ENCODE measurements at places on chromosomes 13 and 19.

DNA sequence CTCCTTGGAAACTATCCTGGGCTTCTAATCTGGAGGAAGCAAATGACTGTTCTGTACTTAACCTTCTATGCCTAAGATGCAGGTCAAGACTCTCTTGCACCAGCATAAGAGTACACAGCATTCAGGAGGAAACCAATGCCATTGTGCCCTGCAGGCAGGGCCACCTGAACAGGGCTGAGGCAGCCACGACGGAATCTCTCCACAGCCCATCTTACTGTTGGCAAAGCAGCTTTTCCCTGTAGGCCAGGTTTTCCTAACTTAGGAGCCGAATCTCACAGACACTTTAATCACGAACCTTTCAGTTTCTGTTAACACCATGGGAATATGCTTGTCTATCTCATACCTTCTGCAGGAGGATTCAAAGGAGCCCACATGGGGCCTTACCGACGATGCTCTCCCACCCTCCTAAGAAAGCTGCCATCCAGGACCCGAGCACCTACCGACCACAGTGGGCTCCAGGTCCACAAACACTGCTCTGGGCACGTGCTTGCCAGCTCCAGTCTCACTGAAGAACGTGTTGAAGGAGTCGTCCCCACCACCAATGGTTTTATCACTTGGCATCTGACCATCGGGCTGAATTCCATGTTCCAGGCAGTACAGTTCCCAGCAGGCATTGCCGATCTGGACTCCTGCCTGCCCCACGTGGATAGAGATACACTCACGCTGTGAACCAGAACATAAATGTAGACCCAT, 2.6 kb downstream of the TUBA3C start:
- no peak for DNase-seq

GRCh38 chr13:99083981-99084380, 106.1 kb upstream of the DOCK9 start:
- DNase-seq, result no peak

- DNase-seq, result no peak
Observed at GRCh38 chr19:29618434-29618833, 12.4 kb downstream of the POP4 start.

- DNase-seq, result no peak
Observed at GRCh38 chr19:54352546-54352945, 12.2 kb downstream of the LAIR1 start.

- DNase-seq, result no peak
Observed at GRCh38 chr13:99626461-99627082, 125.3 kb downstream of the TM9SF2 start.

DNA sequence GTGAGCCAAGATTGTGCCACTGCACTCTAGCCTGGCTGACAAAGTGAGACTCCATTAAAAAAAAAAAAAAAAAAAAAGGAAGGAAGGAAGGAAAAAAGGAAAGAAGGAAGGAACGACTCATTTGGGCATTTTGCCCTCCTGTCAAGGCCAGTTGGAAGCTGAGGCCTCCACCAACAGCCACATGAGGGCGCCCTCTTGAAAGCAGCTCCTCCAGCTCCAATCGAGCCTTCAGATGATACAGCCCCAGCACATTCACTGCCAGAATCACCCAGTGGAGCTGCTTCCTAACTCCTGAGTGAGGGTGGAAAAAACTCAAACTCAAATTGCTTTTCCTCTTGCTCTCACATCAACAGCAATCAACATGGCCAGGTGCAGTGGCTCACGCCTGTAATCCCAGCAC, 40.9 kb downstream of the GNG7 start:
- no peak for DNase-seq

DNA sequence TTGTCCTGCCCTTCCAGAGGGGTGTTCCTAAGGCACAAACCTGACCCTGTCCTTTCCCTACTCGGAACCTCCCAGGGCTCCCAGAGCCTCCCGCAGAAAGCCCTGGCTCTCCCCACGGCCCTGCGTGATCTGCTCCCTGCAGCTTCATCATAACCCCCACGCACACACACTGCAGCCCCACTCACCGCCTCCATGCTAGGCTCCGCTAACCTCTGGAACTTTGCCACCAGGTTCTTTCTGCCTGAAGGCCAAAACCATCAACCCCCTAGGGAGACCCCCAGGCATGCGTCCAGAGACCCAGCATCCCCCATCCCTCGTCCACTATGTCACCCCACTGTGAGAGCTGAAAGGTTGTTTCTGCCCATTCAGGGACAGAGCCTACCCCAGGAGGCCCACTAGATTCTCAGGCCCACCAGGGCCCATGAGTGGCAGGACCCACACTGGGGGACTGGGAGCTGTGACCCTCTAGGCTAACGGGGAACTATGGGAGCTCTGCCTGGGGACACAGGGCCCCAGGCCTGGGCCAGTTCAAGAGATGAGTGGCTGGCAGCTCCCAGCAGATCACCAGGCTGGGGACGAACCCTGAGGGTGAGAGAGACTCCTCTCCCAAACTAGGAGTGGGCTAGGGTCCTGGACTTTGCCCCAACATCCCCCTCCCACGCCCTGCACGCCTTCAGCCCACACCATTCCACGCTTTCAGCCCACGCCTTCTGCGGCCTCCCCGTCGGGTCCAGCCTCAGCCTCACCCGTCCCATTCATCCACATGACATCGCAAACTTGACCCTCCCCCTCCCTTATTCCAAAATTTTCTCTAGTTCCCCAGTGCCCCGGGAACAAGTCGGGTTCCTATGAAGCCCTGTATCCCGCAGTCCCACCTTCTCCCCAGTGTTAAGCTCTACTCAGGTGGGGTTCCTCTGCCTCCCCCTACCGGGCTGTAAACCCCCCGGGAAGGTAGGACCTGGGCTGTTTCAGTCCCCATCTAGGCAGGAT, 33.2 kb upstream of the PNMA8B start:
- no peak for DNase-seq

GRCh38 chr13:67971291-67971690, 741.2 kb upstream of the PCDH9 start:
- DNase-seq, result no peak

GRCh38 chr19:39698535-39698934, 5.7 kb upstream of the LGALS14 start:
- no peak for DNase-seq

DNA sequence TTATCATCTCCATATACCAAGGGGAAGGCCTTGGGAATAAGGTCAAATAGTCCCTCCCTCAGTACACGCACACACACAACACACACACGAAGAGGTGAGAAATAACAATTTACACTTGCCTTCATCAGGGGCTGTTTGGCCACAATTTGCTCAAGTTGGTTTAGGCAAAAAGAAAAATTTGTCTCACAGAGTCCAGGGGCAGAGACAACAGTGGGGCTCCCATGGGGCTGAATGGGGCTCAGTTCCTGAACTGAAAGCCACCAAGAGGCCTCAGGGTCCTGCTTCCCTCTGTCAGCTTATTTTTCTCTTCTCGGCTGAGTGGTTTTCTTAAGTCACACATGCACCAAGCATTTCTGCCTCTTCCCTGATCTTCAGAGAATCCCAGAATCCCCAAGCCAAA, 35.5 kb downstream of the PCDH8 start:
- no peak for DNase-seq

DNA sequence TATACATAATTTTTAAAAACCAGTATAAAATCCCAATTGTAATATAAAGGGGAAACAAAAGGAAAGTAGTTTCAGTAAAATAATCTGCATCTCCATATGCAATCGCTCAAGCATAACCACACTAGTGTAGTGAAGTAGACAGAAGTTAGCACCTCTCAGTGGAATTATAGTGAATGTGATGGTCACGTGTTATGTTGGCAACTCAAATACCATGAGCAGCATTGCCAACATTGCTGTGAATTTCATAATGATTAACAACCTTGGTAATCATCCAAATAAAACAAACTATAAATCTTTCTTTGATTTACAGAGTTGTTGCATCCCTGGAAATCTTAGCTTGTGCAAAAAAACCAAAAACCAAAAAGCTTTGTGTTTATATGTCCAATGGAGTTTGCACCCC, 77.3 kb upstream of the SIAH3 start:
- no peak for DNase-seq

GRCh38 chr13:100835695-100836094, 161.1 kb upstream of the TMTC4 start:
- no peak for DNase-seq

GRCh38 chr13:27978301-27978968, 9.3 kb upstream of the CDX2 start:
- no peak for DNase-seq

GRCh38 chr19:18735324-18735723, 51.8 kb downstream of the CRTC1 start:
- no peak for DNase-seq

GRCh38 chr13:109755551-109755950, 30.8 kb downstream of the IRS2 start:
- DNase-seq, result no peak

DNA sequence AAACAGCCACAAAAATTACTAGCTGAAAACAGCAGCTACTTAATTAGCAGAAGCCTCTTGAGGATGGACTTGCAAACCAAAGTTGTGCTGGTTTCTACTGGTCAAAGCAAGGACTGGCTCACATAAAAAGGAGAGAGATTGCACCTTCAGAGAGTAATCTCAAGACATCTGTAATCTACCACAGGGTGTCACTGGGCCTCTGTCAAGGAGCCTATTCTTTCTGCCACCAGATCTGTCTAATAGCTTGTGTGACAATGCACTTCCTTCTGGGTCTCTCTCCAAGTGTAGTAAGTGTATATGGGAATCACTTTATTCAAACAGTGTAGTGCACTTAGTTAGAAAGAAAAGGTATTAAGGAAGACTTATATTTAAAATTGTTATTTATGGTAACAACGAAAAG, 24.4 kb upstream of the ZNF561 start:
- no peak for DNase-seq

- peak; percentile 90 for DNase-seq
Observed at GRCh38 chr19:4988770-4989251, 19.9 kb downstream of the KDM4B start.

DNA sequence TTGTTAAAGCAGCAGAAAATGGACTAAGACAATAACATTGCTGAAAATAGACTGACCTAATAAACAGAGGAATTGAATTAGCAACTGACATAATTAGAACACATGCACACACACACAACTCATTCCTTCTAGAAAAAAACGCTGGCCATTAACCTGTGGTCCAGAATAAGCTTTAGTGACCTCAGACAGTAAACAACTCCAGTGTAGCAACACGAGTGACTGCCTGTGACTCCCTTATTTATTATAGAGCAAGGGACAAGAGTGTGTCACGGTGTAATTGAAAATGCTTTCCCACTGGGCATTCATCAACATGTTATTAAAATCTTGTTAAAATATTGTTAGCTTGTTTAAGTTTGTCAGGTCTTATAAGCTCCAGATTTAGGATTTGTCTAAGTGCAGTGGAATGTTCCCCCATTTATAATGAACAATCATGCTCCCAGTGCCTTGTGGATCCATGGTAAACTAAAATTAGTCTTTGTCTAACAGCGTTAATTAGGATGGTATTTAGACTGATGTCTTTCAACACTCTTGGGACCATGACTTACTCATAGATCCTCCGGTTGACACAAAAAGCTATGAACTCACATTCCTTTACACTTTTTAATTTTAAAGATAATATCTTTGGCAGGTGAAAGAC, 111.7 kb upstream of the IRS2 start:
- DNase-seq, result no peak

DNA sequence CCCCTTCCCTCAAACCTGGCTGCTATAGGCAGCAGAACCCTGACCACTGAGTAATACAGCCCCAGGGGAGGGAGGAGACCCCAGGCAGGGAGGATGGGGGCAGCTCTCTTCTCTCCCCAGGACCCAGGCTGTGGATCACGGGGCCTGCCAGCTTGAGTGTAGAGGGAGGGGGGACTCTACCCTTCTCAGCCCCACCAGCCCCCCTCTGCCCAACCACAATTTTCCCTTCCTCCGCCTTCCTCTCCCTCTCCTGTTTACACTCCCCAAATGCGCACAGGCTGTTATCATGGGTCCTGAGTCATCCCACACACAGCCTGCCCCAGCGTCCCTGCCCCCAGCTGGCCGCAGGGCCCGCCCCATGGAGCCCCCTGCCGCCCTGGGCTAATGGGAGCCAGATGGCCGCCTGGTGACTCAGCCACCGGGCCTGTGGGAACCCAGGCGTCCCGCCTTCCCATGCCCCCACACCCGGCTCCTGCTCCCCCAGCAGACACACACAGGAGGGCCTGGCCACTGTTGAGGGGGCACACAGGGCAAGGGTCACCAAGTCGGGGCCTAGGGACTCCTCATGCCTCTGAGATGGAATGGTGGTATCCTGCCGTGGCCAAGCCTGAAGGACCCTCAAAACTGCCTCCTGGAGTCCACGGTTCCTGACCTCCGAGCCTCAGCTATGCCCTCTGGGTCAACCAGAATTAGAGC, 13.6 kb downstream of the CCDC97 start:
- peak; percentile 90 for DNase-seq

- no peak for DNase-seq
Observed at GRCh38 chr19:13526552-13526951, 20.3 kb upstream of the CACNA1A start.

GRCh38 chr13:29050719-29051118, 230.6 kb downstream of the MTUS2 start:
- no peak for DNase-seq

- no peak for DNase-seq
Observed at GRCh38 chr13:52845766-52846566, 2.5 kb downstream of the PCDH8 start.

Data from sigmoid colon (tissue), 7 donors.